ENCODE measurements at places on chromosomes 1 and 21. TPM values are rescaled to one million over a fixed set of nuclear protein-coding genes. Genes with fewer than 3 reads are reported as not detected.

The SLC2A5 gene
- 0.21 TPM for total RNA-seq

The KLF17 gene
- not detected for total RNA-seq

DNA sequence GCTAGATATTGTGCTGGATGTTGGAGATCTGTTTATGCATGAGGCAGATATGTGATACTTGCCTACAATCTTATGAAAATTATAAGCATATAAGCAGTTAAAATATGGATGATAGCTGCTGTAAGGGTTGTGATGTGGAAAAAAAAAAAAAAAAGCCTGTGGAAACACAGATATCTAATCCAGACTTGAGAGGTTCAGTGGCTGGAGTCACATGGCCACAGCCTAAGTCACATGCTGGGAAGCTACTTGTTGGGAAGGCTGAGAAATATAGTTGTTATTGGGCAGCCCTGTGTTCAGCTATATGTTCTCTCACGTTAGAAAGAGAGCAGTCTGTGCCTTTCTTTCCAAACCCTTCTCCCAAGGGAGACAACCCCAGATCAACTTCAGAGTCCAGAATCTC, 15.1 kb downstream of the RAVER2 start:
- DNase-seq = no peak

DNA sequence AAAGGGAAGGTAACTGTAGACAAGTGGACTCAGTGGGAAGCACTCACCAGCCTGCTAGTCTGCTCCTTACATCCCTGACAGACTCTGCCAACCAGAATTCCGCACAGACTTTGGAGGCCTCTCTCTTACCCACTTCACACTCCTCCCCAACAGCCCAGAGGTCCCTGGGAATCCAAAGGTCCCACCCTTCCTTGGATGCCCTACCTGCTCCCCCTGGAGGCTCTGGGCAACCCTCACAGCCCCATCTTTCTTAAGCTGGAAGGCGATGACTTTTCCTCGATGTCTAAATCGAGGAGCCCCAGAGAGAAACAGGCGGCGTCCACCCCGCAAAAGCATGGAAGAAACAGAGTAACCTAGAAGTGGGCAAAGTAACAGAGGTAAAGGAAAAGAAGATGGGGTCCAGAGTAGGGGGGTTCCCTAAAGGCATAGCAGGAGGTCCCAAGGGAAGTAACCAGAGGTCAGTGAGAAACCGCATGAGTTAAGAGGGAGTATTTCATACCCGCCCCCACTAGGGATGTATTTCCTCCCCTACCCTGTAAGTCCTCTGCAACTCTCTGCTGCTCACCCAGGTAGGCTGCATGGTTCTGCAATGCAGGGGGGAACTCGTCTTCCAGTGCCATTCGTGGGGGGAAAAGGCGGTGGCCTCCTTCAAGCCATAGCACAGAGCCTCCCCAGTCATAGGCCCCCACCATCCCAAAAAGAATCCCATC, 8.4 kb downstream of the ITGA10 start:
- DNase-seq = no peak

The CSF3R gene
- 2.6 TPM for total RNA-seq

DNA sequence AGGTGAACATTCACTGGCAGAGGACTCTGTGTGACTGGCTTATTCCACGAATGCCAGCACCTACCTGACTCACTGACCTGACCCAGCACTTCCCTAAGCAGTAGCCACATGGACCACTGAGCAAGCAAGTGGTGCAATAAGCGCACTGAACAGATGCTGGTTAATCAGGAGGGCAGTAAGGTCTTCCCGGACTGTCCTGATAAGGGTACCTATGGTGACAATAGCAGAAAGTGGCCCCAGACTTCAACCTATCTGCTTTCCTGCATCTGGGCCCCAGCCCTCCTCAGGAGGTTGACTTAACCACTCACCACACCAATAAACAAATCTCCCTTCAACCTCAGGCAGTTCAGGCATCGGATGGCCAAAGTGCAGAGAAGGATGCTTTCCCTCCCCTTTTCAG, 65.7 kb downstream of the SETD4 start:
- DNase-seq = no peak

The PTPRC gene
- total RNA-seq = 4.2 TPM

The EXO1 gene
- total RNA-seq = 0.52 TPM

GRCh38 chr1:59521456-59521855, 224.6 kb downstream of the FGGY start:
- DNase-seq = no peak

- no peak for DNase-seq
Observed at GRCh38 chr1:70628973-70629372, 217.9 kb downstream of the CTH start.

The OR2W3 gene
- 0.36 TPM for total RNA-seq

- DNase-seq = peak; percentile 71
Observed at GRCh38 chr1:25615563-25616094, 962 bp upstream of the MAN1C1 start.

DNA sequence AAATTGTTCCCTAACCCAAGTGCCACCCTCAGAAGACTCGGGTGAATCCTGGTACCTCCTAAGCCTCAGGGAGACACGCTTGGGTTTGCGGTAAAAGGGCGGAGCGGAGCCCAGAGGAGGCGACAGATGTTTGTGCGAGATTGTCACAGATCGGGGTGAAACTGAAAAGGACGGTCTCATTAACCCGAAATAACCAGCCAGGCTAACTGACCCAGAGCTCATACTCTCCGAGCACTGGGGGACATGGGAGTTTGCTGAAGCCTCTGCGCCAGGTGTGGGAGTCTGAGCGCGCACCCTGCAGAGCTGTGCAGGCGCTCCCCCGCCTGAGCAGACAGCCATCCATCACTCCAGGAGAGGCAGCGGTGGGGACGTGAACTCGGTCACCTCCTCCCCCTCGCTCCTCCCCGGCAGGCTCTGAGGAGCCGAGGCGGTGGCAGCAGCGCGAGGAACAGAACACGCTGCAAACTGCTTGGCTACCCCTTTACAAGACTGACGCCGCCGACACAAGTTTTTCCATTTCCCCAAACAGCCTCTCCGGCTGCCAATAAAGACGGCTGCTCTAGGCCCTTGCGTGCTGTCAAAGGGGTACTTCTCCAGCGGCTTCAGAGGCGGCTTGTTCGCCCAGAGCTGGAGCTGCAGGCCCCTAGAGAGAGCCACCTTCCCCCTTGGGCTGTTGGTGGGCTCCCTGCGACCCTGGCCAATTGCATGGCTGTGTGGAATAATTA, 43.5 kb downstream of the RRAGC start:
- no peak for DNase-seq

- no peak for DNase-seq
Observed at GRCh38 chr1:228416217-228416933, at the start of gene TRIM17. Gene TRIM17, minus strand, starts transcription at chr1:228416861. Its CDS starts 1,789 bp downstream, at chr1:228415072.

DNA sequence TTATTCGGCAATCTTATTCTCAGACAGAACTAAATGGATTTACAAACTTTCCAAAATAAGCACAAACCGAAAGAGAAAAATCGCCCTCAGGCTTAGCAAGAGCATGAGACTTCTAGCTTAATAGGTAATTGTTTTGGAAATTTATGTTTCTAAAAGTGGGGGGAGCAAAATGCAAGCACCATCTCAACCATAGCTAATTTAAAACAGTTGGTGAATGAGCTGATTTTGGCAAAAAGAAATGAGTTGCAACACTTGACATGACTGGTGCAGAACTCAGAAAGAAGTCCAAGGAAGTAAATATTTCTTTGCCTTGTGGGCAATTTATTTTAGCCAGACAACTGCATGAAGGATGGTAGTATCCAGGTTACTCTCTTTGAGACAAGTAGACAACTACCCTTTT, 71.5 kb upstream of the PTGFR start:
- no peak for DNase-seq

GRCh38 chr21:44702111-44702972, 5.4 kb downstream of the KRTAP10-12 start:
- peak; percentile 56 for DNase-seq

The CCT8 gene
- total RNA-seq = 73.7 TPM

All from lower leg skin (tissue), 4 donors.